ENCODE measurements at places on chromosomes 3 and 15.

DNA sequence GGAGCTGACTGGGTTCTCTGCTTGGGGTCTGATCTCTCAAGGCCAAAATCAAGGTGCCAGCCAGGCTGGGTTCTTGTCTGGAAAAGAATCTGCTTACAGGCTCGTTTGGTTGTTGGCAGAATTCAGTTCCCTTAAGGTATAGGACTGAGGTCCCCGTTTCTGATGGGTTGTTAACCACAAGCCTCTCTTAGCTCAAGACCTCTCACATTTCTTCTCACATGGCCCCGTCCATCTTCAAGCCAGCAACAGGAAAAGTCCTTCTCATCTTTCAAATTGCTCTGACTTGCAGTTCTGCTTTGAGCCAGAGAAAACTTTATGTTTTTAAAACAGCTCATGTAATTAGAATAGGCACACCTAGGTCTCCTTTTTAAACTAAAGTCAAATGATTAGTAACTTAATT, 20.4 kb downstream of the UACA start:
- DNase-seq: no peak

GRCh38 chr15:49064884-49065283, 18.6 kb upstream of the SECISBP2L start:
- DNase-seq: no peak

GRCh38 chr15:37940876-37941275, 6.4 kb downstream of the TMCO5A start:
- DNase-seq: no peak

DNA sequence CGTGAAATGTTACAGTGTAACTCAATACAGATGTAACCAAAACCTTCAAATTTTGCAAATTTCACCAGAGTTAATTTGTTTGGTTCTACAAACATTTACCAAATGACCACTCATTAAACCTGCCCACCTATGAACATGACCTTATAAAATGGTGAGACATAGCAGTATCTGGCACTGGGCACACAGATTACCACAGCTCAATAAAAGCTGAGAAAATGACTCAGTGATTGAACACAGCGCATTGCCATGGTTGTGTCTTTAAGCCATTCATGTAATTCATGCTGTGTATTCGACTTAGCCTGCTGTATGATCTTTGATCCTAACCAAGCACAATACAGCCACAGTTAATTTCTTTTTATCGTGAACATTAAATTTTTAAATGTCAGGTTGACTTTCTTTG, 11.3 kb downstream of the PPARG start:
- no peak for DNase-seq

DNA sequence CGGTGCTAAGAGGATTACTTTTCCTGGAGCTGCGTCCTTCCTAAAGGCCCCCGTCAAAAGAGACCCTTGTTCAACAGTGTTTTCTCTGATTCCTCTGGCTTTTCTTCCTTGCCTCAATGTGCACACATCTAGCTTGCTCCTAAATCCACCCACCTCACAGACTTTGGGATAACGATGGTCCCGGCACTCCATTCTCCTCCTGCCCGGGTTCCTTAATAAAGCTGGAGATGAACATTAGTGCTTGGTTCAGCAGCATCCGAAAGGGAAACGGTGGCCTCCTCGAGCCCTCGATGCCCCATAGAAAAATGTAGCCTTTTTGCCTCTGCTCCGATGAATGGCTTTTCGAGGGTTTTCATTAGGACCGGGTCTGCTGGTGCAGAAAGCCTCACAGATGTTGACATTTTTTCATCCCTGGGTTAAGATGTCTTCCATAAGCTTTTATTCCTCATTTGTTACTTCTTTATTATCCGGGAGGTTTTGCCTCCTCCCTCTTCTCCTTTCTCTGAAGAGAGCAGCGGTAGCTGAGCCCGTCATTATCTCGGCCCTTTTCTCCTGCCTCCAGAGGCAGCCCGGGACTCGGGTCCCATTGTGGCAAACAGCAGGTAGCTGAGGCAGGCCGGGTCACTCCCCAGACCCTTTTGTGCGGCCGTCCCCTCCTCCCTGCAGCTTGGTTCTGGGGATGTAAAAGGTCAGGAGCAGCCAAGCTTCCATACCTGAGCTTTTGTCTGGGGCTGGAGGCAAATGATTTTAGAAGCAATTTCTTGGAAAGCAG, 64.6 kb downstream of the CPN2 start:
- DNase-seq: no peak

DNA sequence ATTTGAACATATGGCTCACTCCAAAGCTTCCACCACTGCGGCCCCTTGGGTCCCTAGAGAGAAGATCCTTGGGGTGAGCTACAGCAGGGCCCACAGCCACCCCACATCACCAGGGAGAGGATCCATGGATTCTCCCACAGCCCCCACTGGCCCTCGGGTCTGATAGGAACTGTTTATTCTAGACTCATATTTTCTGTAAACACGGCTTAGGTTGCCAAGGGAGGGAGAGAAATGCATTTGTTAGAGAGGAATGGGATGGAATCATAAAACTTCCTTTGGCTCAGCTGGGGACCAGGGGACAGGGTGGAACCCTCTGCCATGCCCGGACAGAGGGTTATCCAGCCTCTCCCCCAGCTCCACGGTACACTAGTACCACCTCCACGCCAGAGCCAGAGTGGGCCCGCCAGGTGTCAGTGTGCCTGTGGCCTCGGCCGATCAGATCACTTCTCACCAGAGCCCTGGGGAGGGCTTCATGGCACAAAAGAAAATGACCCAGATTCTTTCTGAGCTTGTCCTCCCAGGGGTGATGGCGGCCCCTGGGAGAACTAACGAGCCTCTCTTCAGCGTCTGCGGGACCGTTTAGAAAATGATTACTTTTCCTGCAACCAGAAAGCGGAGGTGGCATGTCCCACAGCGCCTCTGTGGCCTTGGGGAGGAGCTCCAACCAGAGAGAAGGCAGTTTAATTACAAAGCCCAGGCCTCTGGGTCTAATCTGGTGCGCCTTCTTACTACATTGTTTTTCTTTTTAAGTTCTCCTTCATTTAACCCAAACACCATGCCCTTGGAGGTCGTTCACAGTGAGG, 33.7 kb downstream of the ADCY5 start:
- no peak for DNase-seq

DNA sequence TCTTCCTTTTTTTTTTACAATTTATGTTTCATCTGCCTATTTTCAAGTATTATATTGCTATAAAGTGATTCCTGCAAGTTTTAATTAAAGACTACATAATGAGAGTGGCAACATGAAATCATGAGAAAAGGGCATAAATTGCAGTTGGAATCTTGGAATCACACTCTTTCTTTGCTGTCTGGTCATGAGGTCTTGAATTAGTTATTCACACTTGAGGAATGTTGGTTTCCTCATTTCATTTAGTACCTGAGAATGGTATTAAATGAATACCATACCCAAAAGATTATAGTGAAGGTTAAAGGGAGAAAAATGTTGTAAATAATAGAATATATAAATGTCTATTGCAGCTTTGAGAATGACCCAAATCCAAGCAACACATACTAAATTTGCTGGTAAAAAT, 25.8 kb upstream of the CNTN3 start:
- DNase-seq: no peak

DNA sequence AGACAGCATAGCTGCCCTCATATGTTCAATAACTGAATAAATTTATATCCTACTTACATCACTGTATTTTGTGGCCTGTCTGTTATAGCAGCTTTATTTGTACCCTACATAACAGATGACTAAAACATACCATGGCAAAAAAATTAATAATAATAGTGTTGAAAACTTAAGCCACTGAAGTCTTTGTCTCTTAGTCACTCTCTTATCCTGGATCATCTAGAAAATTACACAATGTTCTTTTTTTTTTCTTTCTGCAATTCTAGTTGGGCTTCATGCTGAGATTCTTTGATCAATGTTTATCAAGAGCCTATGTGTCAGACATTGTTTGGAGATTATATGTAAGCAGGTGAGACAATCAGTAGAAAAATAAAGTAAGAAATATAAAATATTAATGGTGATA, 519.3 kb upstream of the ARPP21 start:
- no peak for DNase-seq

DNA sequence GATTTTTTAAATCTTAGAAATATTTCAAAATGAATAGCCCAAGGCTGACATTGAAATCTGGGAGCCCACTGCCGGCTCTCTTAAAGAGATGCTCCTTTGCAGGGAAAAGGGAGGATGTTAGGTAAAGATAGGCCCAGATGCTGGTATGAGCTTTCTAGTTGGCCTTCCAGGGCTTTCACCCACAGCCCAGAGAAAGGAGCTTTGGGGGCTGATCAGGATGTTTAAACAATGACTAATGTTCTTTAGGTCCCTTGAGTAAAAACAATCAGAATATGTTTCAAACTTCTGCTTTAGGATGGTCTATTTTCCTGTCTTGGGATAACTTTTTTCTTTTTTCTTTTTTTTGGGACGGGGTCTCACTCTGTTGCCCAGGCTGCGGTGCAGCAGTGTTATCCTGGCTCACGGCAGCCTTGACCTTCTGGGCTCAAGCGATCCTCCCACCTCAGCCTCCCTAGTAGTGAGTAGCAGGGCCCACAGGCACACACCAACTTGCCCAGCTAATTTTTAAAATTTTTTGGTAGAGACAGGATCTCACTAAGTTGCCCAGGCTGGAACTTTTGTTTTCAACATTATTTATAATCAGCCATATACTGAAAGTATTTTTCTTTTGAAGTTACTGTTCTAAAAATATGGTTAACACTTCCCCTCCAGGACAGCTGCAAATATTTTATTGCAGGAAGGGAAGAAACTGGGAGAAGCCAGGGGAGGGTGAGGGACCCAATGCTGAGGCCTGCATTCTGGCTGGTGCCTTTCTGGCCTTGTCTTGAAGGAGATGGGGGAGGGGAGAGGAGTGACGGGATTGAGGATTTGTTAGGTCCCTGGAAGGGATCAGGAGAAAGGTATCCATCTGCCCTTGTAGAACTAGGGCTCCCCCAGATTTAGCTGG, 70.1 kb downstream of the TRAK1 start:
- no peak for DNase-seq

DNA sequence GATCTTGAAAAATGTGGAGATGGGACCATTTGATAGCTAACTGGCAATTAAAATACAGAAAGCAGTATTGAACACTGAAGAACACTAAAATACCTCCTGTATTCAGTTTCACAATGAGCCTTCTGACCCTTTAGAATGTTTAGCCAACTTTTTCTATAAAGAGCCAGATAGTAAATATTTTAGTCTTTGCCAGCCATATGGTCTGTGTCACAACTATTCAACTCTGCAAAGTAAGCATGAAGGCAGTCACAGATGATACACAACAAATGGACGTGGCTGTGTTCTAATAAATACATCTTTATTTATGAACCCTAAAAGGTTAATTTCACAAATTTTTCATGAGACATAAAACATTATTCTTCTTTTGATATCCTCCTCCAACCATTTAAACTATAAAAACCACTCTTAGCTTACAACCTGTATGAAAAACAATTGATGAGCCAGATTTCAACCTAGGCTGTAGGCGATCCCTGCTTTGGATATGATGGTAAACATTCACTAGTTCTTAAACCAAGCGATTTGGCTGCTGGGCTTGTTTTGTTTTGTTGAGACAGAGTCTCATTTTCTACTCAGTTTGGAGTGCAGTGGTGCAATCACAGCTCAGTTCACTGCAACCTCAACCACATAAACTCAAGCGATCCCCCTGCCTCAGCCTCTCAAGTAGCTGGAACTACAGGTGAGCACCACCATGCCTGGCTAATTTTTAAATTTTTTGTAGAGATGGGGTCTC, 13.6 kb upstream of the CSPG5 start:
- no peak for DNase-seq

- no peak for DNase-seq
These were observed 56.8 kb upstream of the NANOGP8 start for GRCh38 chr15:35141743-35142471.

GRCh38 chr3:32551496-32551895, 19.2 kb downstream of the DYNC1LI1 start:
- DNase-seq: no peak

- no peak for DNase-seq
These were observed 148.2 kb downstream of the BBX start for GRCh38 chr3:107670986-107671385.

Data from germinal center (tissue), 1 donor.